ENCODE measurements at places on chromosomes 5 and 9.

- no peak for DNase-seq
These were observed 13.9 kb upstream of the DDX41 start for GRCh38 chr5:177530638-177531037.

GRCh38 chr9:137317718-137318511 is 15.8 kb upstream of the NRARP start:
- DNase-seq: no peak

GRCh38 chr9:133882849-133883755 is 109.0 kb downstream of the VAV2 start:
- DNase-seq: no peak

DNA sequence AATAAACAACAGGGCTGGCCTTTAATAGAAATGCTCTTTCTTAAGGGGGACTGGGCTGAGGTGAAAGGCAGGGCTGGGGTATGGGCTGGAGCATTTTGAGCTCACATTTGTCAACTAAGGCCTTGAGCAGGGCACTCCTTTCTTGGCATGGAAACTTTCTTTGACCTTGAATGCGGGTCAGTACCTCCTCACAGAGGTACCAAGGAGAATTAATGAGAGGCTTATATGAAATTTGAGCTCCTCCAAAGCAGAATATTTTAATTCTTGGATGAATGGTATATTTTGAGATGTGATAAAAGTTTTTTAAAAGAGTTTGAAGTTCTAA is 3.1 kb downstream of the CYSTM1 start:
- no peak for DNase-seq

DNA sequence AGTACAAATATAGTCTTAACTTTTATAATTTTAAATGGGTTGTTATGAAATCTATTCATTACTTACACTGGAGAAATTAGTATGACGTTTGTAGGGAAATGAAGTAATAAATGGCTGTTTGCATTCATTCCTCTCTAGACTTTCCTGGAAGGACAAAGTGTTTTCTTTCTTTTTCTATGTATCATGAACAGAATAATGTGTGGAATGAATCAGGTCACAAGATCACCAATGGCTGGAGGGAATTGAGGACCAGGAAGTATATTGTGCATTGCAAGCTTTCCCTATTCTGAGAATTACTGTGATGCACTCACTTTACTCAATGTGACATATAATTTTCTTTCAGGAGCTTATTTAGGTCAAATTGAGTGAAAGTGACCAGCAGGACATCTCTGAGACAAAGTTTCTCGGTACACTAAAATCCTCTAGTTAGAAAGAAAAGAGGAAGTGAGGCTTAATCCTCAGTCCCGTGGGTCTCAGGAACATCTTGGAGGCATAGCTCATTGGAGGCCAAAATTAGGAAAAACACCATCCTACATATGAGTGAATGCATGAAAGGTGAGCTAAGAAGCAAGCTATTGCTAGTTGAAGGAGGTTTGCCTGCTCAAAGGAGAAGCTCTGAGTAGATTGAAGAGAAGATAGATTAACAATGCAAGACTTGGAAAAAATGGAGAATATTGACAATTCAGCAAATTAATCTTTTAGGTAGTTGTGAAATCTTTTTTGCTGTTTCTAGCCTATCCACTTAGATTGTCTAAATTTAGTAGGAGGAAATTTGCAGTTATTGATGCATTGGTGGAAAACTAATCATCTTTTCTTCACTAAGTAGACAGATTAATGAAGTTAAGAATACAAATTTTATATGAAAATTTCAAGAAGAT is 28.0 kb downstream of the ERAP2 start:
- no peak for DNase-seq

DNA sequence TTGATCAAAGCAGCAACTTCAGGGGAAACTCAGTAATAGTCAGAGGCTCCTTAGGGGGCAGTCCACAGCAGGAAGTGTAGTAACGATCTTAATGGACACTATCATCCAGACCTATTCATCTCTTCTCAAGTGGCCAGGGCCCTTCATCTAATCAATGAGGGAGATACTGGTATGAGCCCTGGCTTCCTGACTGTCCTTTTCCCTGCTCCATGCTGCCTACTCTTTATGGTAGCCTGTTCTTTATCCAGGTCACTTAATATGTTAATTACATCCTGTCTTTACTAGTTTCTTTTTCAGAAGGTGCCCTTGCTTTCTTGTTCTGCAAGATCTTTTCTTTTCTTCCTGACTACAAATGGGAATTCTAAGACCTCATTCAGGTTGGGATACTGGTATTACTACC is 197.1 kb downstream of the CAVIN4 start:
- DNase-seq: no peak

DNA sequence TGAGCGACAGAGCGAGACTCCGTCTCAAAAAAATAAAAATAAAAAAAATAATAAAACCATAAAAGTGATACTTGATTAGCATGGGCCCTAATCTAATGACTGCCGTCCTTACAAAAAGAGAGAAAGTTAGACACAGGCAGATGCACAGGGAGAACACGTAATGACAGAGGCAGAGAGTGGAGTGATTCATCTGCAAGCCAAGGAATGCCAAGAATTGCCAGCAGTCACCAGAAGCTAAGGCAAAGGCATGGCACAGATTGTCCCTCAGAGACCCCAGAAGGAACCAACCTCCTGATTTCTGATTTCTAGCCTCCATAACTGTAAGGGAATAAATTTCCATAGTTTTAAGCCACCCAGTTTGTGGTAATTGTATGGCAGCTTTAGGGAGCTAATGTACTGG is 79.6 kb upstream of the FREM1 start:
- no peak for DNase-seq

DNA sequence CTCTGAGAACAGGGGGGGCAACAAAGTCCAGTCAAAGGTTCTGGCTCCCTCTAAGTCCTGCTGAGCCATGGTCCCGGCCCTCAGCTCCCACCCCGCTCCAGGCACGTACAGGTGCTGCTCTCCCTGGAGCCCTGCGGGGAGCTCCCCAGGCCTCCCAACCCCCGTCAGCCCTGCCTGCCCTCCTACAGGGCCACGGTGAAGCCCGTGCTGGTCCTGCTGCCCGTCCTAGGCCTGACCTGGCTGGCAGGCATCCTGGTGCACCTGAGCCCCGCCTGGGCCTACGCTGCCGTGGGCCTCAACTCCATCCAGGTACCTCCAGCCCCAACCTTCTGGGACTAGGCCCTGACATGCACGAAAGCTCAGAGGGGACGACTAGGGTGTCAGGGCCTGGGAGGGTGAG is 20.1 kb downstream of the ADGRD2 start:
- no peak for DNase-seq

DNA sequence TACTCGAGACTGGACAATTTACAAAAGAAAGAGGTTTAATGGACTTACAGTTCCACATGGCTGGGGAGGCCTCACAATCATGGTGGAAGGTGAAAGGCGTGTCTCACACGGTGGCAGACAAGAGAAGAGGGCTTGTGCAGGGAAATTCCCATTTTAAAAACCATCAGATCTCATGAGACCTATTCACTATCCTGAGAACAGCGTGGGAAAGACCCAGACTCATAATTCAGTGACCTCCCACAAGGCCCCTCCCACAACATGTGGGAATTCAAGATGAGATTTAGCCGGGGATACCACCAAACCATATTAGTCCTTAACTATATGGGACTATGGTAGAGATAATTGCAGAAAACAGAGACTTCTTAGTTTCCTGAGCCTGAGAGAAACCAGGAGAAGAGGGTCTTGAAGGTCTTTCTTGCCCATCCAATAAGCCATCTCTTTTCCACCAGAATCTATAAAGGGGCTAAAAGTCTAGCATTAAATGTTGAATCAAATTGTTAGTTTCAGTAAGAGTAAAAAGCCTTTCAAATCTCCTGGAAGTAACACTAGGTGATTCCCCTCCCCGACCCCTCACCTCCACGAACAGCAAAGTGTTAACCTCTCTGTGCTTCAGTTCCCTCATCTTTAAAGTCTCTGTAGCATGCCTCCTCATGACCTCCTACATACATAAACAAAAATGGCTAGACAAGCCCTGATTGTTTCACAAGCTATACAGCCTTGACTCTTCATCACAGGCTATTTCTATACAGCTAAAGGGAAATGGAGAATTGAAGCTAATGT is 259.1 kb downstream of the TMEM167A start:
- no peak for DNase-seq

DNA sequence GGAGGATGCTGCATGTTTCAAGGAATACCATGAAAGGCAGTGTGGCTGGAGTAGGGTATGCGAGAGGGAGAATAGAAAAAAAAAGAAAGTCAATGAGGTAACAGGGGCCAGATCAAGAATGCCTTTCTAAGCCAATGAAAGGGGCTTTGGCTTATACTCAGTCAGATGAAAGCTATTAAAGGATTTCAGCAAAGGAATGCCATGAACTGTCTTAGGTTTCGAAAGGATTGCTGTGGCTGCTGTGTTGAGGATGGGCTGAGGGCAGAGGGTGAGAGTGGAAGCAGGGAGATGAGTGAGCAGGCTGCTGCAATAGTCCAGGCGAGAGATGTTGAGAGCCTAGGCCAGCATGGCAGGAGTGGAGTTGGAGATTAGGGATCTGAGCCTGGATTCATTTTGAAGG is 135.4 kb upstream of the CKMT2 start:
- no peak for DNase-seq

GRCh38 chr5:113242481-113243348 is 192.1 kb downstream of the TSSK1B start:
- no peak for DNase-seq

DNA sequence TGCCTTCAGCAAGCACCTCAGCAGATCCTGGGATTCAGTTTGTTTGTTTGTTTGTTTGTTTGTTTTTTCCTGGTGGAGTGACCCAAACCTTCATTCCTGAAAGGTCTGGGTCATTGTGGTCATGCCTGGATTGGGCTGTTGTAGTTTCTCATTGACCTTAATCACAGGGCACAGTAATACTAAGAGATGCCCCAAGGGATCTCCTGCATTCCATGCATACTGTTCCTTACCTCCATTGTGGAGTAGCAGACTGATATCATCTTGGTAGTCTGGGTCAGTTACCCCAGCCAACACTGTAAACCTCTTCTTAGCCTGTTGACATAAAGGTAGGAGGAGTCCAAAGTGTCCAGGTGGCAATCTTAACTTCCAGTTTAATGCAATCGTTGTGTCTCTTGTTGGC is 1466.7 kb upstream of the CDH9 start:
- DNase-seq: no peak

DNA sequence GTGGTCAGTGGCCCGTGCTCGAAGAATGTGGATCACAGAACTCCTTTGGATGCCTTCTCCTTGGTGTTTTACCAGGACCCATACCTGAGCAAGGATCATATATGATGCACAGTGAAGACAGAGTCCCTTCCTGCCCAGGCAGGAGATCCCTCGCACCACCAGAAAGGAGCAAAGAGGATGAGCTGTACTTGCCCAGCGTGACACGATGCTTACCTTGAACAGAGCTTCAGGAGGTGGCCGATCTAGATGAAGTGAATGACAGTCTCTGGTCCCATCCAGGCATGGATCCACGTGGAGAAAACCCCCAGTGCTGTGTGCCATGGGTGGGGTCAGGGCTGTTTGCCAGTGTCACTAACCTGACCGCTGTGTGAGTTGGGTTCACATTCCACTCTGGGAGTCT is 455.4 kb downstream of the GADD45G start:
- DNase-seq: no peak

DNA sequence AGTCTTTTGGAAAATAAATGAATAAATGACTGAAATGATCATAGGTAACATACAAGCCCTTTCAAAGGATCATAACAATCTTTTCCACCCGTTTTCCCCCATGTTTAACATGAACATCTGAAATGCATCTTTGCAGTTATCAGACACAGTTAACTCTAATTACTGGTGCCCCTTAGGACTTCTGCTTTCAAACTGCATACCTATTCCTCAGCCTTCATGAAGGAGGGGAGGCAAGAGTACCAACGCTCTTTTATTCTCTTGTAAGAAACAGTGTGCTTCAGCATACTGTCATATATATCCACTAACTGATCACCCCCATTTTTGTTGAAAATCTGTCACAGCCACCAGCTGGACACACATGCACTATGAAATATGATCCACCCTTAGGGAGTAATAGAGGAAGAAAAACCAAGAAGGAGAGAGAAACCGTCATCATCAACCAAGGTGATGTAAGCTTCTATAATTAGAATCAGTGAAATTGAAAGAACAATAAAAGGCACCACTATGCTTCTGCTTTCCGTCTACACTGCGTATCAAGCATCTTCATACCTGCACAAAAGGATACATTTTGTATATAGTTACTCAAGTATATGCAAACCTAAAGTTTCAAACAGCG is 98.7 kb downstream of the RAPGEF6 start:
- no peak for DNase-seq

DNA sequence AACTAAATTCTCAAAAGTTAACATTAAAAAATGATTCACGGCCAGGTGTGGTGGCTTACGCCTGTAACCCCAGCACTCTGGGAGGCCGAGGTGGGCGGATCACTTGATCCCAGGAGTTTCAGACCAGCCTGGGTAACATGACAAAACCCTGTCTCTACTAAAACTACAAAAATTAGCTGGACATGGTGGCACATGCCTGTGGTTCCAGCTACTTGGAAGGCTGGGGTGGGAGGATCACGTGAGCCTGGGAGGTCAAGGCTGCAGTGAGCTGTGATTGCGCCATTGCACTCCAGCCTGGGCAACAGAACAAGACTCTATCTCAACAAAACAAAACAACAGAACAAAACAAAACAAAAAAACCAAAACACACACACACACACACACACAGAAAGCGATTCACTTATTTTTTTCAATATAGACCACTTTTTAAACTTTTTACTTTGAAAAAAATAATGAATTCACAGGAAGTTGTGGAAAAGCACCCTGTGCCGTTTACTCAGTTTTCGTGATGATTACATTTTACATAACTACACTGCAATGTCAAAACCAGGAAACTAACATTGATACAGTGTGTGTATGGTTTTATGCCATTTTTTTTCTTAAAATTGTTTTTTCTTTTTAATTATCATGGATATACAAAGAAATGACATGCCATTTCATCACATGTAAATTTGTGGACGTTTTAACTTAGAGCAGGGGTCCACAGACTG is 73.7 kb downstream of the TENT4A start:
- DNase-seq: no peak

DNA sequence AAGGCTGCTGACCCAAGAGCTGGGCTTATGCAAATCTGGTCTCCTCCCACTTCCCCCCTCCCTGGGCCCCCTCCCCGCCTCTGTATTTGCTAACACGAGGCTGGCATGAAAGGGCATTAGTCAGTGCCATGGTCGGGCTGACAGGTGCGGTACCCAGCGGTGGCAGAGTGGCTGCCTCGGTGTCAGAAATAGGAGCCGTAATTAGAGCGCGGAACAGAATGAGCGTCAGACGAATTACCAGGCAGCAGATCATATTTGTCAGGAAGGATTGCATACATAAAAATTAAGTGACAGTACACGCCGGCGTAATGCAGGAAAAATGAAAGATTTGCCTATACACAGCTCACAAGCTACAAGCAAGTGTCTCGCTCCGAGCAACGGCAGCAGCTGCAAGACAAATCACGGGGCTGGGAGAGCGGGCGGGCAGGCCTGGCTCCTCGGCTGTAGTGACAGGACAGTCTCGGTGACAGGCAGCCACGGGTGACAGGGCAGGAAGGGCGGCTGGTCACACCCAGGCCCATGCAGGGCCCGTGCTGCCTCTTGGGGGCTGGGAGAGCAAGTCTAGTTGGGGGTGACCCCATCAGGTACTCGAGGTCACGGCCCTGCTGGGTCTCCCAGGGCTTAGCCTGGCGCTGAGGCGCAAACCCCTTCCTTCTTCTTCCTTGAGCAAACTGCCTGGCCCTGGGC is 72.4 kb downstream of the NEK6 start:
- DNase-seq: no peak

- no peak for DNase-seq
These were observed 205.2 kb upstream of the ZNF608 start for GRCh38 chr5:124951661-124952060.

Data from CD4-positive, alpha-beta T cell treated with Interleukin-17A for 4 hours (primary cell).